ENCODE measurements at places on chromosomes 7 and 10.
A peak's percentile ranks its signal among the peaks of the same experiment; 100 is the strongest.

GRCh38 chr10:103822107-103822716 is 33.2 kb downstream of the SH3PXD2A start:
- no peak for DNase-seq

DNA sequence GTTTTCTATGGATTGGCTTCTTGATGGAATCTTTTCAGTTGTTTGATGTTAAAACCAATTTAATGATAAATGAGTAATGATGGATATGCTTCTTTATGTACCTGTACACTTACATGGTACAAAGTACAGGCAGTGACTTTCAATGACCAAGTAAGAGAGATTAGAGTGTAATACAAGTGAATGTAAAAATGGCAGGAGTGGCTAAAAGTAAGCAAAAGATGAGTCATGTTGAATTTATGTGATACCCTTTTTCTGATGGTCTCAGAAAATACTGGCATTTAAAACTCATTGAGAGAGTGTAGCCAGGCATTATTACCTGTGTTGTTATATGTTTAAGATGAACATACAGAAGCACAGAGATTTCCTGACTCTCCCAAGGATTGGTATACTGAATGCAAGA is 97.1 kb downstream of the GPR85 start:
- no peak for DNase-seq

DNA sequence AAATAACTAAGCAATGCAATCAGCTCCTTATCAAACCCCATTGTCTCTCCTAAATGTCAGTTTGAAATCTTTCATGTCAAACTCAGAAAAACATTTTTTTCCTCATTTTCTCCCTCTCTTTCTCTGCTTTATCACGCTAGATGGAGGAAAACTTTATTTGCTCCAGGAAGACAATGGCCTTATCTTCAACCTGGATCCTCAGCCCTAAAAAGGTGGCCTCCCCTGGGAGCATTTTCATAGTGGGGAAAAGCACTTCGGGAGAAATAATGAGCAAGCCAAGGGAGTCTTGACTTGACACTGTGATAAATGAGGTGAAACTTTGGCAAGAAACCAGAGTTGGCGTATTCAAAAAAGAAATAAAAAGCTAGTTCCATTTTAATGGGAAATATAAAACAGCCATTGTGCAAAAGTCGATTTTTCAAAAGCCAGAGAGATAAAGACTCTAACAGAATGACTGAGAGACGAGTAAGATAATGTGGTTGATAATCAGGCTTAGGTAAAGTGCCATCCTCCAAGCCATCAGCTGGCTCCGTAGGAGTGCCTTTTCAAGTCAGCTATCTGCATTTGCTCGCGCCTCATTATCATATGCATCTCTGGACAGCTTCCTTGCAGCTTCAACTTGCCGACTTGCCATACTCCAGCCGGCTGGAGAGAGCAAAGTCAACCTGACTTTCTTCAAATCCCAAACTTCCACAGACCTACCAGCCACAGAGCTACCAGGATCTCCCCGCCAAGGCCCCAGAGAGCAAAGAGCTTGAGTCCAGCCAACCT is 19.9 kb downstream of the HABP2 start:
- no peak for DNase-seq

DNA sequence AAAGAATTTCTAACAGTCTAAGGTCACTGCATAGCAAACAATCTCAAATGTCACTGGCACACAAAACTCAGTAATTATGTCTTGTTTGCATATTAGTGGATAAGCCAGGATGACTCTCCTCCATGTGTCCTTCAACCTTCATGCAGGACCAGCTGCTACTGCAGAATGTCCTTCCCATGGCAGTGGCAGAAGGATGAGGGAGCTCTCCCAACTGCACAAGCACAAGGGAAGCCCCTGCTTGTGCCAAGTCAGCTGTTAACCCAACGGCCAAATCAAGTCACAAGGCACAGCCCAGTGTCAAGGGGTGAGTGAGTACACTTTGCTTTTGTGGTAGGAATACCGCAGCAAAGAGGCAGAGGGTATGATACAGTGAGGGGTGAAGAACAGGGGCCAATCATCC is 59.3 kb upstream of the VWC2 start:
- DNase-seq = peak; percentile 30

DNA sequence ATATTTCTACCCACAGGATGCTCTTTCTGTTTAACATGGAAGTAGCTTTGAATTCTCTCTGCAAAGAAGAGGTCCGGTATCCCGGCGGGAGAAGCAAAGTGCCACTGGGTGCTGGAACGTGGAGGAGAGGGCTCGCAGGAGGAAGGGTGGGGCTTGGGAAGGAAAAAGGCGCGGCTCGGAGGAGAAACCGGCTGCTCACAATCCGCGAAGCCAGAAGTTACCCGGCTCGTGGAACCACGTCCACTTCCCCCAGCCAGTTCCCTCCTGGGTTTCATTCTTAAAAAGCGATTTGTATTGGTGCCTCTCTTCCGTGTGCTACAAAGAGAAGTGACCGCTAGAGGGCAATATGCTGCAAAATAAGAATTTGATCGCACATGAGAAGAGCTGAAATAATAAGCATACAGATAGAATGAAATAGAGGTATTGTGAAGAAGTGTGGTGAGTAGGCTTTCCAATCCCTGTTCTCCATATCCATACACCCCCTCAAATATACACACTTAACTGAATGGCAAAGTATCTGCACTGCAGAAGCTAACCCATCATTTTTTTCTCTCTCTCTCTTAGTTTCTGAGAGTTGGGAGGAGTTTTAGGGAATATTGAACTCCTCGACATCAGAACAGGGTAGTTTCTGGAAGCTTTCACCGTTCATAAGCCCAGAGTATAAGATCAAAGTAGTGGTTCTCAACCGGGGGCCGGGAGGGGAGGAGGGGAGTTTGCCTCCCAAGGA is 31.1 kb downstream of the TRIL start:
- DNase-seq = peak; percentile 91

DNA sequence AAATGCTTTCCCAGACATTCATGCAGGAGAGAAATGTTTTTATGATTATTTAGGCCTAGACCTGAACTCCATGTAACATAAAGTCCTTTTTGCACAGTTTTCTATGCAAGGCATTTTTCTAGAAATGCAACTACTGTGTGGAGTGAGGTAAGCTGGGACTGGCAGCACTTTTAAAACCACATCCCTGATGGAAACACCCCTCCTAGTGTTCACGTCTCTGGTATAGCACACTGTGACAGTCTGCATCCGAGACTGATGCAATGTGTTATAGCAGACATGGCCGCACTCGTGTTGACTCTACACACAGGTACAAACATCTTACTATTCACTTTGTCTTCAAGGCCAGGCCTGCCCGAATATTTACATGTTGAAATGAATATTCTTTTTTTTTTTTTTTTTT is 19.3 kb upstream of the ERCC6 start:
- DNase-seq = no peak

DNA sequence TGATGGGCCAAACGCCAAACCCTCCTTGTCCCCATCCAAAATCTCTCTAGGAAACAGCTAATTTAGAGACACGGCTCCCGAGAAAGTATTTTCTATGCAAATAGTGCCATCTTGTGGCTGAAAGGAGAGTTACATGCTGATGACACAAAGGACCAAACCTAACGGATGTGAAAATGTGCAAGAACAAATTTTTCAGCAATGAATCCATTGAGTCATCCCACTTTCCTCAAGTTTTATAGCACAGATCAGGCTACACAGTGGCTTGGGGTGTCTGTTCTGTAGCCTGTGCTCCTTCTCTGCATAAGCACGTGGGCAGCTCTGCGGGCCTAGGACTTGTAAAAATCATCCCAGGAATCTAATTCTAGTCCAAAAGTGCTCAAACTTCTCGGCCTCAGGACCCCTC is 154.8 kb upstream of the PRR15 start:
- peak; percentile 77 for DNase-seq

DNA sequence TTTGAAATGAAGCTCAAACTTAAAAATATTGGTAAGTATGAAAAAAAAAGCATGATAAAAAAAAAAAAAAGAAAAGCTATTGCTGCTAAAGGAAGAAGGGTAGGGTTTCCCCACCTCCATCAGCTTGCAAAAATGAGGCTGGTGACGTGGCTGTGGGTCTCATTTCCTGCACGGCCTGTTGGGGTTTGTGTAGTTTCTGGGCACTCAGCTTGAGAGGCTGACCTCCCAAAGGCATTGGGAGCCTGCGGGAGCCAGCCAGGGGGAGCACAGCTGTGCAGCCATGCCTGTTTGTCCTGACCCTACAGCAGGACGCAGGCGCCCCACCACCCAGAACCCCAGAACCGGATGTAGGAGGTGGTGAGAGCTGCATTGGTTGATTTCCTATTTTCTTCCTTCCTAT is 48.8 kb upstream of the CARD11 start:
- DNase-seq = no peak

GRCh38 chr7:114567416-114567815 is 152.8 kb downstream of the FOXP2 start:
- no peak for DNase-seq

- no peak for DNase-seq
Observed at GRCh38 chr10:127146661-127147060, 49.7 kb downstream of the INSYN2A start.

GRCh38 chr7:28069807-28070206 is 110.8 kb downstream of the JAZF1 start:
- DNase-seq = no peak

- no peak for DNase-seq
Observed at GRCh38 chr10:95297402-95297801, 6.6 kb upstream of the PDLIM1 start.

GRCh38 chr10:21724687-21725367 is 190.8 kb downstream of the MLLT10 start:
- DNase-seq = peak; percentile 94

- no peak for DNase-seq
Observed at GRCh38 chr7:20327055-20327454, 3.6 kb upstream of the ITGB8 start.

DNA sequence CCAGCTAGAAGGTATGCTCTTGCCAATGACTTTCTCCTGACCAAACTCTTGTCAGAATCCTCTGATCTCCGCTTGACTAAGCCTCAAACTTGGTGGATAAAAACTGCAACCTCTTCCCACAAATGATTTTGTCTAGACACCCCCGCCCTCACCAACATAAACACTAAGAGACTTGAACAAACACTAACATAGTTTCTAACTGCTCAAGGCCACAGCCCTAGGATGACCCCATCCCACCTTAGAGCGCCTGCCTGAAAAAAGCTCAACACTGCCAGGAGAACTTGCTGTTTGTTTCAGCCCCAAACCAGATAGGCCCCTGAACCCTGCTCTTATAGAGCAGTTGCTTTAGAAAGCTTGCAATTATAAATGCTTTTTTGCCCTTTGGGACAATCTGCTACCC is 71.8 kb downstream of the LRRN3 start:
- no peak for DNase-seq

DNA sequence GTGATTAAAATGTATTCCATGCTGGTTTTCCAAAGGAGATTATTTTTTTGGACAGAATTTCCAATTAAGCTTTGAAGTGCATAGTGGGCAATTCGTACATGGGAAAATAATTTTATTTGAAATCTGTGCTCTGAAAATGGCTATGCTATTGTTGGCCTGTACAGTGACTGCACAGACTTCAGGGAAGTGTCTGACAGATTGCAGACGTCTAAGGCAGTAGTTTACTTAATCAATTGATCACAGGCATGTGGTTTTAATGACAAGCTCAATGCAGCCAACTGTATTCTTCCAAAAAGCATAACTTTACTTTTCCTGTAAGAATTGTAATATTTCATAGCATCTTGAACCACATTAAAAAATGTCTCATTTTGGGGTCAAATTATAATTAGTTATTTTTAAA is 102.0 kb downstream of the SEMA3C start:
- no peak for DNase-seq

Measured in COR-L47 (cell line).